ENCODE measurements at places on chromosomes 4 and X. TPM values are rescaled to one million over a fixed set of nuclear protein-coding genes. Genes with fewer than 3 reads are reported as not detected.
A peak's percentile ranks its signal among the peaks of the same experiment; 100 is the strongest.

- DNase-seq: no peak
Measured at GRCh38 chrX:19190902-19191301, 68.6 kb upstream of the ADGRG2 start.

- no peak for DNase-seq
Measured at GRCh38 chr4:80948141-80948540, 82.4 kb upstream of the BMP3 start.

GRCh38 chrX:149638860-149639259, 7.3 kb upstream of the TMEM185A start:
- DNase-seq: no peak

- no peak for DNase-seq
Measured at GRCh38 chr4:10045481-10045880, 24.2 kb upstream of the SLC2A9 start.

GRCh38 chrX:71466979-71467523, 65.9 kb upstream of the OGT start:
- DNase-seq: no peak

- no peak for DNase-seq
Measured at GRCh38 chr4:105186701-105187161, 40.1 kb downstream of the TET2 start.

DNA sequence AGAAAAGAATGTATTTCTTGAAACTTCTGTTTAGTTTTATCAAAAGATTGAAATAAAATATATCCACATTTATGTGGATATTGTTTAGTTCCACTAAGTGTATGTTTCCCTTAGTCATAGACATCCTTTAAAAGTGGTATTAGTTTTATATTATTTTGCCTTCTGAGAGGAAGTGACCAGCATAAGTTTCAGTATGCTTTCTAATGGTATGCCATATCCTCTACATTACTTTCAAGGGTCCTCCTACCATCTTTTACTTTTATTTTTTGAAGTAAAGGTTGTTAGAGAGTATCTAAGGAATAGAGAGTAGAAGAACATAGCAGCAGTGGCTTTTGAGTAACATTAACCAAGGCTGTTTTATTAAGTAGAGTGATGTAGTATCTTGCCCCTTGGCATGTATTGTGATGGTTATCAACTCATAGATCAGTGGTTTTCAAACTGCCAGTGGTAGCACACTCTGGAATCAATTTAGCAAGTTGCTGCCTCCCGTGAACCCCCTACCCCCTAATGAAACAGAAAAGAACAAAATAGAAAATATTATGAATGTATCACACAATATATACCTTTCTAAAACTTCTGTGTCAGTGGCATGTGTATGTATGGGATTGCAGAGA, 44.8 kb downstream of the RBPJ start:
- no peak for DNase-seq

DNA sequence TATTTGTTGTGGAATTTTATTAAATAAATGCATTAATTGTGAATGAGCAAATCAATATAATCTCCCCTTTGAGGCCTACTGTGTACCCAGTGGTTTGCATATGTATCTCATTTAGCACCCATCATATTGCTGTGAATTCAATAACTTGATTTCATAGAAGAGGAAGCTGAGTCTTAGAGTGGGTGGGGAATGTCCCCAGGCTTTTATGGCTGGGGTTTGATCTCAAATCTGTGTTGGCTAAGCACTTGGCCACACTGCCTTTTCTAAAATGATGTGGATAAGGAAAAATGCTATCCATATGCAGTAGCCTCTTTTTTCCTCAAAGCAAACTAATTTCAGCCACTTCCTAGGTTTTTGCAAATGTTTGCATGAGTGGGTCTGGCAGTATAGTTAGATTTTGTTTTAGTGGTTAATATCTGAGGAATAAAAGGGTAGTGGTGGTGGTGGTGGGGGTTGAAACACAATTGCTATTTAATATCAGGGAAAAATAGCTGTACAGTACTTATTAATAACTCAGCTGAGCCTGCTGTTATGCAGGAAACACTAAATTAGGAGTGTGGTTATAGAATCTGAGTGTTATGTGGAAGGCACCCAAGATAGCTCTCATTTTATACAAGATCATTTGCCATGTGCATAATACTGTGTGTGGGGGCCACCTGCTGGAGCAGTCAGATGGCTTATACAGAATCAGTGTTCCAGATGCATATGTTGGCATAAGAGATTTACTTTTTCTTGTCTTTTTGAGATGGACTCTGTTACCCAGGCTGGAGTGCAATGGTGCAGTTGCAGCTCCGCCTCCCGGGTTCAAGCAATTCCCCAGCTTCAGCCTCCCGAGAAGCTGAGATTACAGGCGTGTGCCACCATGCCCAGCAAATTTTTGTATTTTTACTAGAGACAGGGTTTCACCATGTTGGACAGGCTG, 108.0 kb downstream of the TMEM131L start:
- DNase-seq: peak; percentile 76

DNA sequence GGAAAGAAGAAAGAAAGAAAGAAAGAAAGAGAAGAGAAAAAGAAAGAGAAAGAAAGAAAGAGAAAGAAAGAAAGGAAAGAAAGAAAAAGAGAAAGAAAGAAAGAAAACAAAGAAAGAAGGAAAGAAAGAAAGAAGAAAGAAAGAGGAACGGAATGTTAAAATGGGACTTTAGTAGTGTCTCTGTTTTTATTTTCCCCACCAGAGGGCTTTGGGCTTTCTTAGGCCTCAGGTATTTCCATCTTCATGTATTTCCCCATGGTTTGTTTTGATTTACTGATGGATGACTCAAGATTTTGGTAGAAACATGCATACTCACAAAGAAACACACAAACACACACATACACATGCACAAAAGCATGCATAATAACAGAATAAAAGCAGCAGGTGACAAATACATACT, 181.2 kb downstream of the AFF2 start:
- no peak for DNase-seq

GRCh38 chr4:8709729-8710360, 117.3 kb downstream of the CPZ start:
- DNase-seq: no peak

GRCh38 chr4:141713771-141714445, 77.5 kb downstream of the IL15 start:
- no peak for DNase-seq

GRCh38 chr4:107366900-107367299, 330.8 kb upstream of the DKK2 start:
- no peak for DNase-seq

GRCh38 chr4:130147641-130148040, 1051.7 kb downstream of the C4orf33 start:
- no peak for DNase-seq

- DNase-seq: no peak
Measured at GRCh38 chr4:184457535-184458249, 16.7 kb downstream of the IRF2 start.

DNA sequence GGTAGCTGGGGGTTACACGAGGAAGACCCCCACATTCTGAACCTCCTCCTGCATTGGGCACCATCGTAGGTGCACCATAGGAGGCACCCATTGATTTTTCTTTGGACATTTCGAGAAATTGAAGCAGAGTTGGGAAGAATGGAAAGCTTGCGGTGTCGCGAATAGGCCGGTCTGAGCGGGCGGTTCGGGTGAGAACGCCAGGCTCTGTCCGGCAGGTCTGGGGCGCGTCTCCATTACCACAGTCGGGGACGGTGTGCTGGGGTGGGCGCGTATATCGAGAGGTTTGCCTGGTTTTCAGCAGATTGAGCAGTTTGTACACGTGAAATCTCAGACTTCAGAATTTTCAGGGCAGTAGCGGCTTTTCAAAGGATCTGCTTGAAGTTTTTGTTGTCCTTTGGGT, 560 bp downstream of the PASD1 start:
- no peak for DNase-seq

- DNase-seq: no peak
Measured at GRCh38 chr4:185227713-185228278, 18.4 kb downstream of the SNX25 start.

GRCh38 chrX:15217161-15217560, 52.7 kb downstream of the ASB9 start:
- DNase-seq: no peak

- DNase-seq: peak; percentile 84
Measured at GRCh38 chrX:2608638-2609430, 82.3 kb upstream of the CD99 start.

DNA sequence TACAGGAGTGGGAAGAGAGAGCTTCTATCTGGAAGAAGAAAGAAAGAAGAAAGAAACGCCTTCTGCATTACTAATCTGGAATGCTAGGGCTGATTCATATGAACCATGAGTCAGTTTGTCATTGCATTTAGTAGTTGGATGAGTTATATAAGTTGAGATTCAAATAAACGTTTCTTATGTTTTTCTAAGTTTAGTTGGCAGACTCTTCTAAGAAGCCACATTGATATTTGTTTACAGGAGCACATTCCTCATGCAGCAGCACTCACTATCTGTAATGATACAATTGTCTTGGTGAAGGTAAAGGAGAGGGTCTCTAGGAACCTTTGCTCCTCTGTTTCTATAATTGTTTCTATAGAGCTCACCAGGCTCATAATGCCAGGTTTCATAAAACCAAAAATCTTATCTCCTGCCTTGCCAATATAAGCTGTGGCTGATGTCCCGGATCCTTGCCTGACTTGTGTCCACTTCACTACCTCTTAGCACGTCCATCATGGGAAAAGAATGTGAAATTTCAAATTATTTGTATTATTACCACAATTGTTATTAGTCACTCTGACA, 39.5 kb downstream of the HOPX start:
- no peak for DNase-seq

DNA sequence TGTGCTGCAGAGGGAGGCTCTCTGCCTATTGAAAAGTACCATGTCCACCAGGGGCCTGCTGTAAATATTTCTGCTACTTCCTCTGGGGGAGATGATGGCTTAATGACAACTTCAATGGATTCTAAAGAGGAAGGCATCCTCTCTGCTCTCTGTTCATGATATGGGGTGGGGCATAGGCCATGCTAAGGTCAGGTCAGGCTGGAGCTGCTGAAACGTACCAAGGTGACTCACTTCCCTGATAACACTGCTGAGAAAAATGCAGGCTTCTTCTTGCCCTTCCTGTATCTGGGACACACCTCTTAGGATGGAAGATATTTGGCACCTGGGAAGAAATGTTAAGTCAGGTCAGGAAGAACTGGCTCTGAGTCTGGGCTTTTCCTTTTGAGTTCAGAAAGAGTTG, 31.5 kb downstream of the HS3ST1 start:
- DNase-seq: no peak

DNA sequence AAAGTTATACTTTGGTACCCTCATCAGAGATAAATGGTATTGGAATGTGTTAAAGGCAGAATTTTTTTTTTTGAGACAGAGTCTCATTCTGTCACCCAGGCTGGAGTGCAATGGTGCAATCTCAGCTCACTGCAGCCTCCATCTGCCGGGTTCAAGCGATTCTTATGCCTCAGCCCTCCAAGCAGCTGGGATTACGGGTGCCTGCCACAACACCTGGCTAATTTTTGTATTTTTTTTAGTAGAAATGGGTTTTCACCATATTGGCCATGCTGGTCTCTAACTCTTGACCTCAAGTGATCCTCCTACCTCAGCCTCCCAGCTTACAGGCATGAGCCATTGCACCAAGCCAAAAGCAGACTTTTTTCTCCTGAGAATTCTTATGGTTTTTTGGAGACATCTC, 11.4 kb upstream of the RELL1 start:
- DNase-seq: no peak

GRCh38 chr4:23837371-23837770, 52.5 kb downstream of the PPARGC1A start:
- no peak for DNase-seq

DNA sequence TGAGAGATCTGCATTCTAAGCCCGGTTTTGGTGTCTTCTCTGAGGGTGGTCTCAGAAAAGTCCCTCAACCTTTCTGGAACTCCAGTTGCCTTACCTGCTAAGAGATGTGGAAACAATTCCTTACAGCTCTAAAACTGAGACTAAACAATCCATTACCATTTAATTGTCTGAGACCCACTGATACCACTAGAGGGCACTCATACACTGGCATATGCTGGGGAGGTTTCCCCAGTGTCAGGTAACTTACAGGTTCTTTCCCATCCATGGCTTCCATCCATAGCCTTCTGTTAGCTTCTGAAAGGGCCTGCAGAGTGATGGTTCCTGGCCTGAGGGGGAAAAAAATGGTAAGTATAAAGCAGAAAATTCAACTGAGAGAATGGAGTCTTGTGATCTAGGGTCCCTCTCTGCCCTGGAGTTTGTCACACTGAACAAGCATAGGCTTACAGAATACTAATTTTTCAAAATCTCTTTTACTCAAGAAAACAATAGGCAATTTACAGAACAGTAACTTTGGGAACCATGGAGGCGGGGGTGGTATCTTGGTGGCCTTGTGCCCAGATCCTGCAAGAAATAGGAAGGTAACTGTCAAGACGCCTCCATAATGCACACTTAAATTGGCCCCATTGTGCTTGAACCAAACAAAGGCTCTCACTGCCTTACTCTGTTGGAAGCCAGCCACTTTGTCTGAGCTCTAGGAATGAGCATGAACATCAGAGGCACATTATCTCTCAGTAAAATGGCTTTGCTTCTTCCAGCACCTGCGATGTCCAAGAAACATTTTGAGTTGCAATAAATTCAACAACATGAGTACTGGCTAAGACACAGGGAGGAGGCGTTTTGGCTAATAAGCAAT, 236.1 kb downstream of the OPHN1 start:
- DNase-seq: peak; percentile 35

DNA sequence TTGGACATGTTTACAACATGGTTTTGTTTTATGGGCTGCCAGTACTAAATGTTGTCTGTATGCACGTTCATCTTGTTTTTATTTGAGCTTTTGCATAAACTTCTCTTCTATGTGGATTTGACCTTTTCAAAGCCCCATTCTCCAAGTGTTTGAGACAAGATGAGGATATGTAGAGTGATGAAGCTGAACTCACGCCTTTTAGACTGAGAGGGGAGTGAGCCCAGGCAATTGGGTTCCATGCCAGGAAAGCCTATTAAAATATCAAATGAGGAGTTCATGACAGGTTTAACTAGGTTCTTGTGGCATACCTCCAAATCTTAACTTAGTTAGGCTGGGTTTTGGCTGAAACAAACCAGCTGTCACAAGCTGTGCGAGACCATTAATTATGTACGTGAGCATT, 170.4 kb upstream of the LDB2 start:
- DNase-seq: no peak

The TMPRSS11A gene
- total RNA-seq: 0.06 TPM

The AFF2 gene
- total RNA-seq: 28.1 TPM

The LRCH2 gene
- total RNA-seq: 3.8 TPM

The SLC25A31 gene
- total RNA-seq: 28.1 TPM

The GABRQ gene
- 3.5 TPM for total RNA-seq

The MAGEA2B gene
- total RNA-seq: 8.6 TPM

The ALB gene
- 3.5 TPM for total RNA-seq

The GIMD1 gene
- total RNA-seq: not detected

Measured in testis (tissue), 5 donors.